ENCODE measurements at places on chromosomes 2 and 18.

- no peak for DNase-seq
Measured at GRCh38 chr18:78562531-78562961, 417.1 kb upstream of the SALL3 start.

DNA sequence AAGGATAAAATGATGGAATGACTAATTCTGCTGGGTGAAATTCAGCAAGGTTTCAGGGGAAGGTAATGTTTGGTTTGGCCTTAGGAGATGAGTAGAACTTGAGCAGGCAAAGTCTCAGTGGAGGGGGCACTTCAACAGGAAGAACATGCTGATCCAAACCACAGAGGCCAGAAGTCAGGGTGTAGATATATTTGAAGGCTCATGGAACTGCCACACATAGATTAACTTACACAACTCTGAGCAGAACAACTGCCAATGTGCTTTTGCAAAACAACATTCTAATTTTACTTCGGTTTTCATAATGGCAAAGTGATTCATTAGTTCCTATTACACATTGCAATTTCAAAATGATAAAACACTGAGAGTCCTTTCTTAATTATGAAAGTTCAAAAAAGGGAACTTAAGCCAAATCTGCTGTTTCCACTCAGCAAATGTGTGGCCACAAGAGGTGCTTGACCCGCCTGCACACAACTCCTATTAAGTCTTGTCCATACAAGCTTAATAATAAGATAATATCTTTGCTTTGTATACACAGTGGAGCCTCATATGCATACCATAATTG is 284.8 kb downstream of the MREG start:
- DNase-seq: no peak

DNA sequence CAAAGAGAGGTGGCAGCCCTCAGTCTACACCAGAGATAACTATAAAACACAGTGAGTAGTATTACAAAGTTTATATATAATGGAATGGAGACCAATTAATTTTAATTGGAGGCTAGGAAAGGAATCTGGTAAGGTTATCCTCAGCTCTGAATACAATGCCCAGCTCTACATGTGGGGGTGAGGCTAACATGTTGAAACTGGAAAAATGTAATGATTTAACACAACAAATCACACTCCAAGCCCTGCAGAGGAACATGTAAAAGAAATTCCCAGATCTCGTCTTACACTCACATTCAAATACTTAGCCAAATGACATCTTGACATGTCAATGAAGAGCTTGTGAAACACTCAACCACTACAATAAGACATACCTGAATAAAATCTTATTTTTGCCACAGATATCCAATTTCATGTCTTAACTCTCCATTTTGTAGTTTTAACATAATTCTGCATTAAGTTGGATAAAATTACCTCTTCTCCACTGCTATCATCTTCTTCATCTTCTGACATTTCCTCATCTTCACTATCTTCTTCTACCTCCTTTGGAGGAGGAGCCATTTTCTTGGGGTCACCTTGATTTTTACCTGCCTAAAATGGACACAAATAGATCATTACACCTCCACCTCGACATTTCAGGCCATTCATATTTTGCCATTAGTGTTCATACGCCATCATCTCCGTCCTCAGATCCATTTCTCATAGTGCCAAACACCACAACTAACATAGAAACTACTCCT is 1.4 kb downstream of the NCL start:
- no peak for DNase-seq

DNA sequence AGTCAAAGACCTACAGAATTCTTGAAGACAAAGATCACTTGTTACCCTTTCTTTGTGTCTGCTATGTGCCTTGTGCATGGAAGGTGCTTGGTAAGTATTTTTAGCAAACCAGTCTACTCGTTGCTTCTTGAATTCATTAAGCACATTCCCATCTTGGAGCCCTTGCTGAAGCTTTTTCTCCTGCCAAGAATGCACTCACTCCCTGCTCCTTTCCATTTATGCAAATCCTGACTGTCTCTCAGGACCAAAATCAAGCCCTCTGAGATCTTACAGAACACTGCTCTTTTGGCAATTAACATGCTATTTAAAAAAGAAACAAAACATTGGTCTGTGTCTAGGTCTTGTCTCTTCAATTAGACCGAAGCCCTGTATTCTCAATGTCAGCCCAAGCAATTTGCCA is 75.8 kb downstream of the CLHC1 start:
- no peak for DNase-seq

DNA sequence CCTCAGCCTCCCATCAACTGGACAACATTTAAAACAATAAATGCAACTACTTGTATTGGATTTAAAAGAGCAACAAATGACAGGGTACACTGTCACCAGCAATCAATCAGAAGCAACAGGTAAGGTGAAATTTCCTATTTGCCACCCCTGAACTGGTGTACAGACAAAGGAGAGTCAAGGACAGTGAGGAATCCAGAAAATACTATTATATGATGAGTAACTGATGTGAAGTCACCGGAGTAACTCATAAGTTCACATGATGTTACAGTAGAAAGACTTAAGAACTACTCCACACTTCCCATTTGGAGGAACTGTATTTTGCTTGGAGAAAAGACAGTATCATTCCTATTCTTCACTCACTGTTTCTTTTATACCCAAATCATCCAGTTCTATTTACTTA is 4.1 kb upstream of the STAT1 start:
- no peak for DNase-seq

- no peak for DNase-seq
Measured at GRCh38 chr18:8020132-8020846, 453.2 kb downstream of the PTPRM start.
